ENCODE measurements at places on chromosomes 5 and 9.

DNA sequence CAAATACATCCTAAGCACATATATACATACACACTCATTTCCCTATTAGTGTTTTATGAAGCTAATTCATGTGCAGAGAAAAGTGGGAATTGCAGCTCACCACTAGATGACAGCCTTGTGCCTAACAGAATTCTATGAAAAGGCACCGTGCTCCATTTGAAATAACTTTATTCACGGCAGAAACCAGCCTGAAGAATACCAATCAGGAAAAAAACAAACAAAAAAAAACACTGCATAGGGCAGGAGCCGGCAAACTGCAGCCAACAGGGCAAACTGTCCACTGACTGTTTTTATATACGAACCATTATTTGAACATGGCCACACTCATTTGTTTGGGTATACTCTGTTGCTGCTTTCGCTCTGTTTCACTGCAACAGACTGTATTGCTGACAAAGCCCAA, 33.6 kb downstream of the ERMP1 start:
- DNase-seq: no peak

DNA sequence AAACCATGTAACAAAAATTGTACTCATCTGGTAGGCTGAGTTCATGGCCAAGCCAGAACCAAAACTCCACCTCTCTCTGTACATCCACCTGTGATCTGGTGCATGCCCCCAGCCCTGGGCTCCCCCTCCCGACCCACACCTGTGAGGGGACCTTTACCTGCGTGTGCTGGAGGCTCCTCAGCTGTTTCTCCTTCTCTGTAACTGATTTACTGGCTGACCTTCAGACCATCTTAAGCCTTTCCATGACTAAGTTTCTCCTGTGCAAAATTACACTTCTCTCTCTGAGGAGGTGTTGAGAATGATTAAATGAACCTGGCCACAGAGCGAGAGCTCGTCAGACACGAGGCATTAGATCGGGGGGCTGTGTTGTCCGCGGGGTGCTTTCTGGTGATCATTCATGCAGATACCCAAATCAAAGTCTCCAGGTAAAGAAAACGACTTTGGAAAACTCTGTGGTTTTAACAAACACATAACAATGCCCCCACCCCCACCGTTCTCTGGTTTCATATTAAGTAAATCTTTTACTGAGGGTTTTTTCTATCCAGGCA, 136.4 kb downstream of the SEMA5A start:
- DNase-seq: no peak

DNA sequence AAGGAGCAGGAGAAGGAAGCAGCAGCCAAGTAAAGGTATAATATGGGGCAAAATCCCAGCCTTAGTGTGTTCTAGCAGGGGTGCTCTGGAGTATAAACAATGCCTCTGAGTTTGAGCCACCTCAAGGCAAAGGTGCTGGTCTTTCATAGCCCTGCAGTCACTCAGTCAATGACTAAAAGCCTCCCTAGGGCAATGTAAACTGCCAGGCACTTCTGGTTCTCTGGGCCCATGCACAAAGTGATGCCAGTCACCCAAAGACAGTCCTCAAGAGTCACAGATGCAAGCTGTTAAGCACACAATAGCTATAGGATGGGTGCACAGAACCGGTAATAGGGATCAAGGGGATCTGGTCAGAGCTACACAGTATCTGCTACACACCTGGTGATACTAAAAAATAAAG, 12.6 kb downstream of the ZBTB5 start:
- DNase-seq: no peak

DNA sequence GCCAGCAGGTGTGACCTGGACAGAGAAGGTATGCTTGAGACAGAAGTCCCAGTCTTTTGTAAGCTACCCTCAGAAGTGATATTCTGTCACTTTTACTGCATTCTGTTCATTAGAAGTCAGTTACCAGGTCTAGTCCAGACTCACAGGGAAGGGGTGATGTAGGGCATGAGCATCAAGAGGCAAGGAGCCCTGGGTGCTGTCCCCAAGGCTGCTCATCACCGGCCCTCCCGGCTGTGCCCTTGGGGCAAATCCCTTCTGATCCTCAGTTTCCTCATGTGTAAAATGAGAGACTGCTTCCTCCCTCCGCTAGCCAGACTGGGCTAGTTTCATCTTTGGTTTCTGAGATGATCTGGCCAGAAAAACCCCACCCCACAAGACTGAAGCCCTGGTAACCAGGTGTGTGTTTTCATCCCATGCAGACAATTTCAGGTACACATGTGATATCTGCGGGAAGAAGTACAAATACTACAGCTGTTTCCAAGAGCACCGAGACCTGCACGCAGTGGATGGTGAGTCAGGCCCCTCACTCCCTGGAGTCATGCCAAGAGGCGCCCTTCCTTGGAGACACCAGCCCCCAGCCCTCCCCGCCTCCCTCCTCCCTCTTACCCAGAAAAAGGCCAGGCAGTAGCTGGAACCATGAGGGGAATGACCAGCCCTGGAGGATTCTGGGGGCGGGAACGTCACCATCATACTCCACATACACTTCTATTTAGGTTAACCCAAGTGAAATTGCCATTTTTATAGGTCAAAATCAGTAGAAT, 71.0 kb downstream of the AMBP start:
- no peak for DNase-seq

DNA sequence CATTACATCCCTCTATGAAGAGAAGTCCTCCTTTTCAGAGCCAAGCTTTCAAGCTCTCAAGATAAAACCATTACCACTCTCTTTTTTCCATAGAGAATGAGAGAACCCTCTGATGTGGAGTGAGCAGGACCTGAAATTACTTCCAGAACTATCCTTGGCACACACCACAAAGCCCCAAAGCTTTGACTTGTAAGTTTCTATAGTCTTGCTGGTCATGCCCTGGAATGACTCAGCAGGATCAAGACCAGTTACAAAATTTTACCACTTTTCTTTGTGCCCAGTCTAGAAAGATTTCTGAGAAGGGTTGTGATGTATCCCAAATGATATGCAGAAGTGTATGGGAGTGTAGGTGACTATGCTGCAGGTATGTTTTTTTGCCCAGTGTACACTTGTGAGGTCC, 760.6 kb downstream of the TLE1 start:
- no peak for DNase-seq

- DNase-seq: no peak
Observed at GRCh38 chr5:111308951-111309350, 84.8 kb downstream of the CAMK4 start.

- no peak for DNase-seq
Observed at GRCh38 chr5:27876071-27876470, 837.7 kb upstream of the CDH9 start.

GRCh38 chr9:30732060-30732459, 1652.4 kb upstream of the ACO1 start:
- no peak for DNase-seq

DNA sequence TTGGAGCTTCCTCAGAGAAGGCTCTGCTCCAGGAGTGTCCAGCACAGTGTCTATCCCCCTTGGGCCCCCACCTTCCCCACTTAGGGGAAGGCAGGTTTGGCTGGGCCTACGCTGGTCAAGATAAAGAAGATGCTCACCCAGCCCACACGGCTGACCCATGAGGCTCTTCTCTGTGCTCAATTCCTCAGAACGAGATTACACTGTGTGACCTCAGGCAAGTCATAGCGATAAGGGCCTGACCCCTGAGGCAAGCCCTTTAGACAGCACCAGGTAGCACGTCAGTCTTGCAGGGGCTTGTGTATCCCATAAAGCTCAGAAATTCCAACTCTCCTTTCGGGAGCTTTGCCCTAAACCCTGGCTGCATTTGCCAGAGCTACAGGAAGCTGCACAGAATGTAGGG, 32.6 kb downstream of the CORO2A start:
- no peak for DNase-seq

- no peak for DNase-seq
Observed at GRCh38 chr5:137504916-137505315, 5.8 kb upstream of the SPOCK1 start.

DNA sequence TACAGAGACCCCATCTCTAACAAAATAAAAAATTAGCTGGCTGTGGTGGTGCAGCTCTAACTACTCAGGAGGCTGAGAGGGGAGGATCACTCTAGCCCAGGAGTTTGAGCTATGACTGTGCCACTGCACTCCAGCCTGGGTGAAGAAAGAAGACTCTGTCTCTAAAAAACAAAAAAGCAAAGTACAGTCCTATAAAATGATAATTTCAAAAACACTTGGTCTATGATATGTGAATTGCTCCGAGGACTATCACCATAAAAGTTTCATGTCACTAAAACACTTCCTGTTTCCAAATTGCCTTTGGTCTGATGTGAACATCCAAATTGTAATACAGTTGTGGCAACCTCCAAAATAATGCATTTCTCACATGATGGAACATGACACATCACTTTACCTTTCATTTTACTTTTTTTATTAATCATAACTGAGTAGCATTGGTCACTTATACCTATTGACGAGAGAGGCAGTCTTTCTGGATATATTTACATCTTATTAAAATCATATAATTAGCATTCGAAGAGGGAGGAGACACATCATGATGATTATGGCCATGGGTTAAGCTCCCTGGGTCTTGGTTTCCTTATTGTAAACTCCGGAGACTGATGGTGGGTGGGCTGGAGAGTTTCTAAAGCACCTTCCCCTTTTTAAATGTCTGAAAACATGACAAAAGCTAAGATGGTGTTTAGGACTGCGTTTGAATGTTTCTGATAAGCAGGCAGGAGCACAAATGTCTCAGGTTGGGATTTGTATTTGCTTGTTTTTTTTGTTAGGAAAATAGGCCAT, 25.8 kb upstream of the CD180 start:
- DNase-seq: no peak

GRCh38 chr9:26675035-26675434, 217.6 kb downstream of the CAAP1 start:
- no peak for DNase-seq
